ENCODE measurements at places on chromosomes 4 and X.

DNA sequence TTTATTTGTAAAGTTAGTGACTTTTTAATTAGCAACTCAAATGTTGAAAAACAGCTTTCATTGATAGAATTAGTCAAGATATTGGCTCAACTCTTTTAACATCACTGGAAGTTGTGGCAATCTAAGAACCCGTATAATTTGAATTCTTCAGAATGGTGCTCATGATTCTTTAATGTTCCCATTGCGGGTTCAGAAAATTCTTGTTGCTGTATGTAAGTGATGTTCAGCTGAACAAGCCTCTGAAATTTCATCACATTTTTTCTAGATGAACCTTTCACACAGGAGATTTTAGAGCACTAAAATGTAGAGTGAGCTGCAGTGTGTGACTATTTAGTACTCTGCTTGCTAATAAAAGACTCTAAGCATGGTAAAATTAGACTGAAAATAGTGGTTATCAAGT is 1317.7 kb downstream of the FSTL5 start:
- peak; percentile 16 for DNase-seq

DNA sequence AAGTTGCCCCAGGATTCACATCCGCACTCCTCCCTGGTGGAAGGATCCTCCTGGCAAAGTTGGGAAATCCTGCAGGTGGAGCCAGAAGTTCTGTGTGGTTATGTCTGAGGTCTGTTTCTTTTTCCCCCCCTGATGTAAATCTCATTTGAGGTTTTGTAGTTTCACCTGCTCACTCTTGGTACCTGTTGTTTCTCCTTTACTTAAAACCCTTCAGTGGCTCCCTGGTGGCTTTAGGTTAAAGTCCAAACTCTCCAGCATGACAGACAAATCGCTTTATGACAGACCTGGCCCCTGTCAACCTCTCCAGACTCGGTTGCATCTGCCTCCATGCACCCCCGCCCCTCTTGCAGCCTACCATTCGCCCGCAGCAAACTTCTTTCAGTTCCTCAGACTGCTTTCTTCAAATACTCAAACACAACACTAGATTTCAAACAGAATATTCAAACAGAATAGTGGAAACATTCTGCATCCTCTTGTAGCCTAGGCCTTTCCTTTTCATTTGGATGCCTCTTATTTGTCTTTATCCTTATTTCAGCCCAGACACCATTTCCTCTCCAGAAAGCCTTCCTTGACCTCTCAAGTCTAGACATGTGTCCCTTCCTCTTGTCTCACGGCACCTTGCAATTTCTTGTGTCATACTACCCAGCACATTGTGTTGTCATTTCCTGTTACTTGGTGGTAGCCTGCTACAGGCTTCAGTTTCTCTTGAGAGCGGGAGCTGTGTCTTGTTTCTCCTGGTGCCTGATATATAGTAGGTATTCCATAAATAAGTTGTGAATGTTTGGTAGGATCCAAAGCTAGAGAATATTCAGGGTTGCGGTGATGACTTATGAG is 24.8 kb downstream of the IL13RA1 start:
- no peak for DNase-seq

DNA sequence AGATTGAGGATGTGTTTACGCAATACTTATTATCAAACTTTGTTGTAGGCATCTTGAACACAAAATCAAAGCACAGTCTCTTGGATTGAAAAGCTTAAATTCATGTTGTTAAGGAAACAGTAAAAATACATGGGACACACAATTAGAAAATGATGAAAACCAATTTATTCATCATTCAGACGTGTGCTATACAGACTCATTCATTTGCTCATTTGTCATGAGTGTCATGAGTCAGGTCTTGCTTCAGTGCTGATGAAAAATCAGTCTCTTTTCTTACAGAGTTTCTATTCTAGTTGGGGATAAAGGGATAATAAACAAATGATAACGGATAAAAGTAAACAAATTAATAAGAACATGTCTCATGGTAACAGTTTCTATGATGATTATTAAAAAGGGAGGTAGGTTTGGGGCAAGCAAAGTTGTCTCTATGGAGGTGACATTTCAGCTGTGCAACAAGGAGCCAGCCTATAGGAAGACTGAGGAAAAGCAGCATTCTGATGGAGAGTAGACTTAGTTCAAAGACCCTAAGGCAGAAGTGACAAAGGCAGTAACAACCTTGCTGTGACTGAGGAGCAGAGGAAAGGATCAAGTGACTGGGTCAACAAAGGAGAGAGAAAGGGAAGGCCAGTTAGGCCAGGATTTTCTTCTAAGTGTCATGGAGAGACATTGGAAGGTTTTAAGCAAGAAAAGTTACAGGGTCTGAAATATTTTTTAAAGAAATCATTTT is 224.0 kb upstream of the HHIP start:
- DNase-seq, result no peak

- DNase-seq, result no peak
Measured at GRCh38 chrX:130699618-130700017, 203.4 kb downstream of the ENOX2 start.

- DNase-seq, result no peak
Measured at GRCh38 chr4:82561786-82562563, at the start of gene TMEM150C. TSS of gene TMEM150C (minus strand) at chr4:82561988. CDS start at chr4:82504657, 57,331 bp downstream.

GRCh38 chrX:100649550-100650356 is 5.8 kb downstream of the SRPX2 start:
- DNase-seq, result peak; percentile 88

DNA sequence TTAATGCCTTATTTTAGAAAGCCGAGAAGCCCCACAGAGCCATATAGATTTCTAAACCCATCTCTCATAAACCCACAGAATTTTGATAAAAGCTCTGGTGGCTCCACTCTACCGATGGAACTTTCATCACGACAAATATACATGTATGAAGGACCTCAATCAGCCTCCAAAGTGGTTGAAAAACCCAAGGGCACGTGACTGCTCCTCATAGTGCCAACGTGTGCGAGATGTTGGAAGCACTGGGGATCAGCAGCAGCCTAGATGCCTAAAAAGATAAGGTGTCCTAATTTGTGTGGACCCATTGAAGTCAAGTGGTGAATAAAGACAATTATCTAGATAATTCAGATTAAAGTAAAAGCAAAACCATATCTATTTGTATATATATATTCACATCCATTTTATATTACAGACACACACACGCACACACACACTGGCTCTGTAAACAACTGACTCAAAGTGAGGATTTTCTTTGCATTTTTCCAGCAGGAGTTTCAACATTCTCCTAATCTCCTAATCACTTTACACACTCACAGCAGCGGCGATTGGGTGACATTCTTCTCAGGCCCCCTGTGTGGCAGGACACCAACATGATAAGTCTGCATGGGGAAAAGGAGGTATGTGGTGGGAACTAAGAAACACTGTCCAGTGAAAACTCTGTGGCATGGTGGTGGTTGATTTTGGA is 2.8 kb upstream of the PITX2 start:
- no peak for DNase-seq

DNA sequence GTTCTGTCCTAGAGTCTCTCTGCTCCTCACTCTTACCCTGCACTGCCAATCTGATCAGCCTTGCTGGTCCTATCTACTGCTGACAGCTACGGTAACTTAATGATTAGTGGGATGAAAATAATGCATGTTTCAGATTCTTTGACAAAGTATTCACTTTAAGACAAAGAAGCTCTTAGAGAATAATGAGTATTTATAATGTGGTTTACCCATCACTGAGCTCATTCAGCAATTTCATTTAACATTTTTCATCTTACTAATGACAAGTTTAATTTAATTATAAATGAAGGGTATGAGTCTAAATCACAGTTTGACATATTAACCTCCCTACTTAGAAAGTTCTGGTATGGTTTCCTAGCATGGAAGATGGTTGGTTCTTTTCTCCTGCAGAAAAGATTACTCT is 428.2 kb downstream of the ADGRL3 start:
- no peak for DNase-seq

GRCh38 chr4:62415256-62415655 is 1215.1 kb downstream of the ADGRL3 start:
- DNase-seq, result no peak

DNA sequence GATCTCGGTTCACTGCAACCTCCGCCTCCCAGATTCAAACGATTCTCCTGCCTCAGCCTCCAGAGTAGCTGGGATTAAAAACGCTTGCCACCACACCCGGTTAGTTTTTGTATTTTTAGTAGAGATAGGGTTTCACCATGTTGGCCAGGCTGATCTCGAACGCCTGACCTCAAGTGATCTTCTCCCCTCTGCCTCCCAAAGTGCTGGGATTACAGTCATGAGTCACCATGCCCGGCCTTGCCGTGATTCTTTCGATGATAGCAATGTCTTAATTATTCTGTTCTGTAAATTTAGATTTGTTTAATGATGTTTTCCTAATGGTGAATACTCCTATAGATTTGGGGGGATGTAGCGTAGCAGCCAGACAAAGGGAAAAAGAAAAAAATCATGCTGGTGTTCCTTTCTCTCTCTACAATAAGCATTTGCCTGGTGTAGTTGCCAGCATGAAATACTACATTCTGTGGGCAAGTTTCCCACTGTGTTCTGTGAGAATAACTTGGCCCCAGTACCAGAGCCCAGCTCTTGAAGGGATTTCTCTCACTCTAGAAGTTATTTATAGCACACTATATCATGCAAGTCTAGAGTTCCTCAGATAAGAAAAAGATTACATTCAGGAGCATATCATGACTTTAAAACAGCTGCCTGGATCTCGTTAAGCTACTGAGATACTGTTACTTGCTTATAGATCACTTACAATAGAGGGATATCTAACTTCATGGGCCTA is 15.4 kb downstream of the NIPAL1 start:
- no peak for DNase-seq

Measured in fibroblast of skin of left quadriceps (primary cell).